ENCODE measurements at places on chromosomes 7 and 10.

DNA sequence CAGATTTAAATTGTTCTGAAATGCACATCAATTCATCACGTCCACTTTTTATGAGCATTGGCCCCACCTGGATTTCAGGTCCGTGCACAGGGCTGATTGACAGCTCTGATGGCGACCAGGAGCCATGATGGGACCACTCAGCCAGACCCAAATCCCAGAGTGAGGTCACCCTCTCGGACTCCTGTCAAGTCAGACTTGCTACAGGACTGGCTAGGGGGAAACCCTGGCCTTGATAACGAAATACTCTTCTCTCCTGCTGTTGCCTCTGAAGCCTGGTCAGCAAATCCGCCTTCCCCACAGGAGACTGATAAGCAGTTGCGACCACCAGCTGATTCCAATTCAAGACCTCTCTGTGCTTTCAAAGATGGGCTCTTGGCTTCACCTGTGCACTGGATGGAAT lies 76.4 kb downstream of the CARD11 start:
- no peak for DNase-seq

- no peak for DNase-seq
Measured at GRCh38 chr10:17644485-17644943, 563 bp downstream of the STAM start.

DNA sequence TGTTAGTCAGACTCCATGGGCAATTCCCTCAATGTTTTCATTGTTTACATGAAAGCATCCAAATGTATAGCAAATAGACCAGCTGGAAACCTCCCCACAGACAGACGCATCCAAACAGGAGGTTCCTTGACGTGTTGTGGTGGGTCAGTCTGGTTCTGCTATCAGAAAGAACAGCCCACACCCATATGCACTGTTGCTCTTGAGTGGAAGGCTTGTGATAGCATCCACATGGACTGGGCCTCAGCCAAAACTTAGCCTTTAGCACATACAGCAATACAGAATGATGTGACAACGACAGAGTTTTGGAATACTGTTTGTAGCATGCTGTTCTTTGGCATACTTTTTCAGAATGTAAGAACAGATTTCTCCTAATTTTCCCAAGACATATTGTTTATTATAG lies 299.2 kb upstream of the ETV1 start:
- DNase-seq: no peak

- DNase-seq: no peak
Measured at GRCh38 chr7:36852017-36852416, 127.7 kb upstream of the AOAH start.

DNA sequence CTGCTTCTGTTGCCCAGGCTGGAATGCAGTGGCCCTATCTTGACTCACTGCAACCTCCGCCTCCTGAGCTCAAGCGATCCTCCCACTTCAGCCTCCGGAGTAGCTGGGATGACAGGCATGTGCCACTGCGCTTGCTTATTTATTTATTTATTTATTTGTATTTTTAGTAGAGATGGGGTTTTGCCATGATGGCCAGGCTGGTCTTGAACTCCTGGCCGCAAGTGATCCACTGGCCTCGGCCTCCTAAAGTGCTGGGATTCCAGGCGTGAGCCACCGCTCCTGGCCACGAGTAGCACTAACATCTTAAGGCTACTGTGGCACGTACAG lies 70.9 kb downstream of the CARD11 start:
- no peak for DNase-seq

DNA sequence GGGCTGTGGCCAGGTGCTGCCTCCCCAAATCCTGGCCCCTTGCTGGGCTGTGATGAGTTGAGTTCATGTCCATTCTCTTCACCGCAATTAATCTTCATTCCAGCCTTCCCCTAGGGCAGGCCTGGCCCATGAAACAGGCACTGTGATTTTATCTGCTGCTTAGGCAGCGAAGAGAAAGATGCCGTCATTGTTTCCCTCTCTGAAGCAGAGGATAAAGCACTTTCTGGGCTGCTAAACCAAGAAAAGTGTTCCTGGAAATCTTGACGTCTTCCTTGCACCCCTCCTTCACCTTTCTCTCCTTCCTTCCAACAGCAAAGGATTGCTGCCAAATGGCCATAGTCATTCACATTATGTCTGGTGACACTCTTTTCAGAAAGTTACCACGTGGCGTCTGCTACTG lies 265.9 kb downstream of the ZEB1 start:
- DNase-seq: no peak

GRCh38 chr7:125396466-125397151 lies 467.0 kb upstream of the POT1 start:
- no peak for DNase-seq

GRCh38 chr10:122348512-122348911 lies 26.0 kb upstream of the PLEKHA1 start:
- no peak for DNase-seq

- no peak for DNase-seq
Measured at GRCh38 chr7:78377532-78377931, 579.0 kb downstream of the PHTF2 start.

DNA sequence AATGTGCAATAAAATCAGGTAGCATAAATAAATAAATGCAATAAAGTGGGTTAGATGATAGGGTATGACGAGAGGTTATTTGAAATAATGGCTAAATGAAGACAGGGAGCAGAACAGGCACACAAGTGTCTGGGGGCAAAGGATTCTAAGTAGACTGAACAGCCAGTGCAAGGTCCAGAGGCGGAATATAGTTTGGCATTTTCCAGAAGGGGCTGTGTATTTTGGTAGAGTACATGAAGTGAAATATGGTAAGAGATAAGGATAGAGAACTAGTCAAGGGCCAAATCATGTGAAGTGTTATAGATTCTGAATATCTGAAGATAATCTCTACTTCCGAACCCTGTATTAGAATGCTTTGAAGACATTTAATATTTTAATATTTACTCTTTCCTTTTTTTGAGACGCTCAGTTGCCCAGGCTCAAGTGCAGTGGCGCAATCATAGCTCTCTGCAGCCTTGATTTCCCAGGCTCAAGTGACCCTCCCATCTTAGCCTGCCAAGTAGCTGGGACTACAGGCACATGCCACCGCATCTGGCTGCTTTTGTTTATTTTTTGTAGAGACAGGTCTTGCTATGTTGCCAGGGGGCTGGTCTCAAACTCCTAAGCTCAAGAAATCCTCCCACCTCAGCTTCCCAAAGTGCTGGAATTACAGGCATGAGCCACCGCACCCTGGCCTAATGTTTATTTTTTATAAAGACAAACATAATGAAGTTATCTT lies 44.4 kb upstream of the CD36 start:
- DNase-seq: no peak

DNA sequence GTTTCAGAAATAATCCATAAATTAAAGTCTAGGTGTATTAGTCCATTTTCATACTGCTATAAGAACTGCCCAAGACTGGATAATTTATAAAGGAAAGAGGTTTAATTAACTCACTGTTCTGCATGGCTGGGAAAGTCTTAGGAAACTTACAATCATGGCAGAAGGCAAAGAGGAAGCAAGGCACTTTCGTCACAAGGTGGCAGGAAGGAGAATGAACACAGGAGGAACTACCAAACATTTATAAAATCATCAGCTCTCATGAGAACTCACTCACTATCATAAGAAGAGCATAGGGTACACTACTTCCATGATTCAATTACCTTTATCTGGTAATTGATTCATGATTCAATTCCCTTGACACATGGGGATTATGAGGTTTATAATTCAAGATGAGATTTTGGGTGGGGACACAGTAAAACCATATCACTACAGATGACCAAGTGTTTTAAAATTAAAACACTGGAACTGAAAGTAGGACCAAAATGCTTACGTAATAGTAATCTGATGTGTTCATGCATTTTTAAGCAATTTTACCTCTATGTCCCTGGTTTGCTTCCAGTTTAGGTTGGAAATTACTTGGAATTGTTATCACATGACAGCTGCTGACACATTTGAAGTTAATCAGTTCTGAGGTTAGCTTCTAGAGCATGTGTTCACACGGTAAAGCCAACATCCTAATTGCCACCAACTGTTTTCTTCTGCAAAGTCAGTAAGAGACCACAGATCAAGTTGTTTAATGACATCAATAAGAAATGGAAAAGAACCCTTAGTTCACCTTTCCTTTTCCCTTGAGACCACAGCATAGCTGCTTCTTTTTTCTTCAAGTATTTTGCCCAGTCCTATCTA lies 48.4 kb upstream of the SEMA3C start:
- DNase-seq: no peak

- no peak for DNase-seq
Measured at GRCh38 chr10:92690915-92691590, 1.3 kb downstream of the HHEX start.

DNA sequence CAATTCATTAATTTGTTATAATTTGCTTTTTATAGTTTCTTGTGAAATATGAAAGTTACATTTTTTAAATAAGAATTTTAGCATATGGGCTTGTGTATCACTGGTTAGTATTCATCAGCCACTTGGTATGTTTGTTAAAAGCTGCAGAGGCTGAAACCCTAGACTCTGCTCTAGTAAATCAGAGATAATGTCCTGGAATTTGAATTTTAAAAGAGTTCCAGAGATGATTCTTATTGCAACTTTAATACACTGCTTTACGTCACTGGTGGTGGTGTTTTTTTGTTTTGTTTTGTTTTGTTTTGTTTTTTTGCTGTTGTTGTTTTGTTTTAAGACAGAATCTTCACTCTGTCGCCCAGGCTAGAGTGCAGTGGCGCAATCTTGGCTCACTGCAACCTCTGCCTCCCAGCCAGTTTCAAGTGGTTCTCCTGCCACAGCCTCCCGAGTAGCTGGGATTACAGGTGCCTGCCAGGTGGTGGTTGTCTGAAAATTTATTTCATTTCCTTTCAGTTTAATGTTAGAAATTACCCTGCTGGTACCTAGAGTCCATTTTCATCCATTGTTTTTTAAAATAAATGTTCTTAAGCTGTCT lies 43.8 kb downstream of the PTPN12 start:
- DNase-seq: no peak

- DNase-seq: no peak
Measured at GRCh38 chr10:7523656-7524055, 112.8 kb upstream of the SFMBT2 start.

GRCh38 chr7:82373926-82374635 lies 69.5 kb downstream of the CACNA2D1 start:
- no peak for DNase-seq

DNA sequence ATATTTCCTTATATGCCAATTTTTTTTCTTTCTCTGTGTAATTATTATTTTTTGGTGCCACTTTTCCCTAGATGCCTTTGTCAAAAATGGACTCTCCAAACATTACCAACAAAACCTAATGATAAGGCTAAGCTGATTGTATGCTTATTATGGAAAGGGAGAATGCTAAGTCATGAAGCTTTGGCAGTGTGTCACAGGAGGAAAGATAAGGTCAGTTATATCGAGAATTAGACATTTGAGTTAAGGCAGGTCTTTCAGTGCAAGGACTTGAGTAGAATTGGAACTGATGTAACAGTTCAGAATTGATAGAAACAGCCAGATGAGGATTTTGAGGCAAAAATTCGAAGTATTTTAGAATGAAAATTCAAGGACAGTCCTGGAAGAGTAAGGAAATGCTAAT lies 16.8 kb upstream of the MALRD1 start:
- no peak for DNase-seq

DNA sequence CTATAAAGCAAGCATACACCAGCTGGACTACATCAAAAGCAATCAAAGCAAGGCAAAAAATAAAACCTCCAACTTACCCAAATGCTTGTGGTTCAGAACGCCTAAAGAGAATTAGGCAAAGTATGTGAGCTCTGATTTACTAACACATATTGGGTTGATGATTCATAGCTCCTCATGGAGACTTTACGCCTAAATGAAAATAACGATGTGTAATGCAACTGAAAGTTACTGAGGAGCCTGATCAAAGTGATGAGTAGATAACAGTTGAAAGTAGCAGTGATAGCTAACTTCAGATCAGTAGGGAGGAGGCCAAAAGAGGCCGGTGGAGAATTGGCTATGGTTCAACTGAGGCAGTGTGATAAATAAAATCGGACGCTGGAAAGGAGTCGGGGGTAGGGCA lies 85.0 kb downstream of the MPP7 start:
- no peak for DNase-seq

GRCh38 chr10:97020452-97021400 lies 165.0 kb downstream of the SLIT1 start:
- DNase-seq: no peak

- no peak for DNase-seq
Measured at GRCh38 chr10:31697271-31698180, 231.1 kb downstream of the ARHGAP12 start.

- DNase-seq: no peak
Measured at GRCh38 chr10:80275135-80275498, 14.3 kb downstream of the MAT1A start.

- no peak for DNase-seq
Measured at GRCh38 chr7:49773936-49774458, 559 bp downstream of the VWC2 start.

DNA sequence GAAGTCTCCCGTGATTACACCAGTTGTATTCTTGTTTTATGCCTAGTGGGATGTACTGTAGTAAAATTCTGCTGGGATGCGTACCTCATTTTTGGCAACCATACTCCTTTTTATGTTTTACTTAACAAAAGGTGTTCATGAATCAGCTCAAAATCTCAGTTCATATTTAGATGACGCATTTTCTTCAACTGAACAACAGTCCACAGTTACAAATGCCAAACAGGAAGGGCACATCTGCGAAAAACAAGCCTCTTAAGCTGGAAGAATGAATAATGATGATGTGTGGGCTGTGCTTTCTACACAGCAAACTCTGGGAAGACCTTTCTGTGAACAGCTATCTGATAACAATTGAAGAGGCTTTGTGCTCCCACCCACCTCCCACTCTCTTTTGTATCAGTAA lies 68.4 kb upstream of the NRBF2 start:
- DNase-seq: no peak

- DNase-seq: no peak
Measured at GRCh38 chr7:12436896-12437535, 33.4 kb upstream of the VWDE start.

DNA sequence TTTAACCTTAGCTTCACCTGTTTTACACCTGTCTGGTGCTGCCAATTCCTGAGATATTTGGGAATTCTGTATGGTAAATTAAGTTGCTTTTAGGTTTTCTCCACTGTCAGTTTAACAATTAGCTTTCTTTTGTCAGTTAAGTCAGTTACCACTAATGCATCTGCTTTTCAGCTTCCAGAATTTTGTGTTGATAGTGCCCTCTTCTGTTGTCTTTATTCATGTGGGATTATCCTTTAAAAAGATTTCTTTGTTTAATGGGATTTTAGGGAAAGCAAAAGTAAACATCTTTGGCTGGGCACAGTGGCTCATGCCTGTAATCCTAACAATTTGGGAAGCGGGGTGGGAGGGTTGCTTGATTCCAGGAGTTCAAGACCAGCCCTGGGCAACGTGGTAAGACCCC lies 8.1 kb downstream of the TFAM start:
- peak; percentile 48 for DNase-seq
